ENCODE measurements at places on chromosomes 5 and 9.

DNA sequence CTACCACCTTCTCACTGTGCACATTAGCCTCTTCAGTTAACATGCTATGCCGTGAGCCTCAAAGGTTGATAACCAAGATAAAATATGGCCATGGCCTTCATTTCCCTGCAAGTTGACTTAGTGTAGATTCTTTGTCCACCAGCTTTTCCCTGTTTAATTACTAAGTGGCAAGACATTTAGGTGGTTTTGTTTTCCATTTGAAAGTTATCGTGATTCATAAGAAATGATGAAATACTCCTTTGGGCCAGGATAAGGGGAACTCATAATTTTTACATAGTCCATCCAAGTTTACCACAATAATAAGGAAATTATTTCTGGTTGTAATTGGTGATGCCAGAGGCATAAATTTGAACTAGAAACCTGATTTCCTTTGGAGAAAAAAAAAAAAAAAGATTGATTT lies 609.6 kb downstream of the TAF11L14 start:
- no peak for DNase-seq

- no peak for DNase-seq
Observed at GRCh38 chr5:157672976-157673375, 1.6 kb downstream of the C5orf52 start.

DNA sequence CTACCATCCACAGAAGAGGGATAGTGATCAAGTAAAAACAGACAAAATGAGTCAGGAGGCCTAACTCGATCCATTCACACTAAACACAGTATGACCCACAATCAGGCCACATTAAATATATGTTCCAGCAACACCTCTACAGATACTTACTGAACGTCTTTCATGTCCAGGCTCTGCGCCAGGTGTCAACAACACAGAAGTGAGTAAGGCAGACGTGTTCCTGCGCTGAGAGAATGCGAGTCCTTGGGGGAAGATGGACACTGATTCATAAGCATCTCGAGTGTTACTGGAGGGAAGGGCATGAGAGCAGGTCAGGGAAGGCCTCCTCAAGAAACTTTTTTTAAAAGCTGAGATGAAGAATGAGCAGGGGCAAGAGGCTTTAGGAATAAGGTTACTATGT lies 164.3 kb upstream of the CLINT1 start:
- DNase-seq = no peak

DNA sequence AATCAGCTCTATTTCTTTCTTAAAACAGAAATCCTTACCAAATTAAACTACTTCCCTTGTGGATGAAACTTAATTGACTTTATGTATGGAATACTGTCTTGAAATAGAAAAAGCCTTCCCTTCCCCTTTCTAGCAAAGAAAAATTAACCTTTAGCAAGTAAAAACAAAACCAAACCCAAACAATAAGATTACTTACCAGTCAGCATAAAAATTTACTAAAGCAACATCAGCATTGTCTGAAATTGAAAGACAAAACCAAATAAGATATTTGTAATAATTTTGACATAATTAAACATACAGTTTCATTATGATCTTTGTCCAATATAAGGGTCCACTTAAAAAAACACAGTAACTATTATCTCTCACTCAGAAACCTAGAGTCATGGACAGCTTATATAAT lies 41.2 kb downstream of the ERP44 start:
- no peak for DNase-seq

DNA sequence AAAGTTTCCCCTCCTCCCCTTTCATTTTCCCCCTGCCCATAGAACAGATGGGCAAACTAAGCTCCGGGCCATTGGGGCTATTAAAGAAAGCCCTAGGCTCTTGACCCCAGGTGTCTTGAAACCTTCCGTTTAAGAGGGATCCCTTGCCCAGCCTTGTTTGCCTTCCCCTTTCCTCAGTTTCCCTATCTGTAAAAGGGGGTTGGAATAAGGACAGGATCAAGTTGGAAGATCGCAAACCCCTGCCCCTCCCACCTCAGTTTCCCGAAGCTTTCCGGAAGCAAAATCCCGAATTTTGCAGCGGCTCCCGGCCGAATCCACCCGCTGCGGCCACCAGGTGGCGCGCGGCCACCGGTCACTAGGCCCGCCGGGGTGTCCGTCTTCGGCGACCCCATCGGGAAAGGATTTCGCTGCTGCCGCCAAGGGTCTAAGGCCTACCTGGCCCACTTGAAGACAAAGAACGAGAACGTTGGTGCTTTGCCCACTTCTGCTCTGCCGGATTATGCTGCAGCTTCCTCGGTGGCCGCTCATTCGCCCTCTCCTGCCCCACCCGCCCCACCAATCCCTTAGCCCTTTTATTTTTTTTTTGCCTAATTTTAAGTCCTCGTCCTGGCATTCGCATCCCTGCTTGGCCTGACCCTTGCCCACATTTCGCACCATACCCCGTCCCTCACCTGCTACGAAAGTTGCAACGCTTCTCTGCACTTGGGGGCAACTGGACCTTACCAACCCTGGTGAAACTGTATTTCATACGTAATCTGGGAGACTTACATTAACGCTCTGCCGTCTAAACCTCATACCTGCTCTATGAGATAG lies 962 bp upstream of the NR6A1 start:
- DNase-seq = no peak

- DNase-seq = no peak
Observed at GRCh38 chr9:137141050-137141810, 2.3 kb downstream of the GRIN1 start.

DNA sequence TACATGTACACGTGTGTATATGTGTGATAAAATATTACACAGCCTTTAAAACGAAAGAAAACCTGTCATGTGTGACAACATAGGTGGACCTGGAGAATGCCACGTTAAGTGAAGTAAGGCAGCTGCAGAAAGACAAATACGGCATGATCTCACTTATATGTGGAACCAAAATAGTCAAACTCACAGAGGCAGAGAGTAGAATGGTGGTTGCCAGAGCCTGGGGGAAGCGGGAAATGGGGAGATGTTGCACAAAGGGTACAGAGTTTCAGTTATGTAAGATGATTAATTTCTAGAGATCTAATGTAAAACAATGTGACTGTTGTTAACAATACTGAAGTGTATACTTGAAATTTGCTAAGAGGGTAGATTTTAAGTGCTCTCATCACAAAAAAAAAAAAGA lies 34.8 kb downstream of the ADAMTS12 start:
- no peak for DNase-seq

DNA sequence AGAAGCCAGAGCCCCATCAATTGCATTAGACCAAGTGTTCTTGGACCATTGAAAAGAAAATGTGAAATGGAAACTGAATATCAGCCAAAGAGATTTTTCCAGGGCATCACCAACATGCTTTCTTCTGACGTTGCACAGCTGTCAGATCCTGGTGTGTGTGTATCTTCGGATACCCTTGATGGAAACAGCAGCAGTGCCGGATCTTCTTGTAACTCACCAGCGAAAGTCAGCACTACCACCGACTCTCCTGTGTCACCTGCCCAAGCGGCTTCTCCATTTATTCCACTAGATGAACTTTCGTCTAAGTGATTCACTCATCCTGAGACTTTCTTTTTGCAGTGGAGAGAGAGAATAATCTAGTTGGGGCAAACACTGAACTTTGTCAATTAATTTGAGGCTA lies 75.7 kb downstream of the PIP5K1B start:
- no peak for DNase-seq

DNA sequence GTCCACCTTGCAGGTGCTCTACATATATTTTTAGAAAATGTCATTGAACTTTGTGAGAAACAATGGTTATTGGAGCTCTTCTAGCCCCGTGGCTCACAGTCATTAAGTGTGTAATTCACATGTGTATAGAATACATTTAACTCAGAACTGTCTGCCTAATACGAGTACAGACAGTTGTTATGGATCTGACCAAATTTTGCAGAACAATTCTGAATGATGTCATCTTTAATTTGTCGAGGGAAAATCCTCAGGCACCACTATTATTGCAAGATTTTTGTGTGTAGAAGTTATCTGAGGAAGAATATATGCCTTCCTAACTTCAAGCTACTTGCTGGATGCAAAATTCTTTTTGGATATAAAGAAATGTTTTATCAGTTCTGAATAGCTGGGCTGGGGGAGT lies 216.9 kb downstream of the CD180 start:
- no peak for DNase-seq

- DNase-seq = no peak
Observed at GRCh38 chr9:93071464-93071863, 13.0 kb downstream of the SUSD3 start.

GRCh38 chr5:115284021-115284420 lies 12.4 kb downstream of the CCDC112 start:
- no peak for DNase-seq

- DNase-seq = no peak
Observed at GRCh38 chr5:178818094-178818493, 41.7 kb upstream of the ZNF354B start.

DNA sequence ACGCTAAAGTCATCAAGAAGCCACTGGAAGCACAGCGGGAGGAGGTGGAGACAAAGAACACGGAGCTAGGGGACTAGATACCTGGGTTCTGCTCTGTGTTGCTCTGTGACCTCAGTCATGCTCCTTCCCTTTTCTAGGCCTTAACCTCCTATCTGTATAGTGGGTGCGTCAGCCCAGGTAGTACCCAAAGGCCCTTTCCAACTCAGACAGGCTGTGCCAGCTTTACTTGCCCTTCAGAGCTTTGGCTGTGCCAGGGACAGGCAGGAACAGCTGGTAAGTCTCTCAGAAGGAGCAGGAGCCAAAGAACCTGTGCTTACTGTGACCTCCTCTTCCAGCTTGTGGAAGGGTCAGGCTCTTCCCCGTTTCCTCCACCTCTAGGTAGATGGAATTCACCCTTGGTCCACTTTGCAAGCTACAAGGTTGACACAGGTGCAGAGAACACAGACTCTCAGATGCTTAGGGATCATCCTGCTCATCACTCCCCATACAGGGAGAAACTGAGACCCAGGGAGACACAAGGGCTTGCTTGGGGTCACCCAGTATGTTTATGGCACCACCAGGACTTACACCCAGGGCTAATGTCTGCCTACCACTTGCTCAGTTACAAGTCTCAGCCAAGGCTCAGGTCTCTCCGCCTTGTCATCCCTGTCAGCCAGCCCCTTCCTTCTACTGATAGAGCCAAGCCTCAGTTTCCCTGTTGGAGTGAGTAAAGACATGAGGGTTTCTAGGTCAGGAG lies 1.7 kb downstream of the CCDC69 start:
- DNase-seq = no peak

DNA sequence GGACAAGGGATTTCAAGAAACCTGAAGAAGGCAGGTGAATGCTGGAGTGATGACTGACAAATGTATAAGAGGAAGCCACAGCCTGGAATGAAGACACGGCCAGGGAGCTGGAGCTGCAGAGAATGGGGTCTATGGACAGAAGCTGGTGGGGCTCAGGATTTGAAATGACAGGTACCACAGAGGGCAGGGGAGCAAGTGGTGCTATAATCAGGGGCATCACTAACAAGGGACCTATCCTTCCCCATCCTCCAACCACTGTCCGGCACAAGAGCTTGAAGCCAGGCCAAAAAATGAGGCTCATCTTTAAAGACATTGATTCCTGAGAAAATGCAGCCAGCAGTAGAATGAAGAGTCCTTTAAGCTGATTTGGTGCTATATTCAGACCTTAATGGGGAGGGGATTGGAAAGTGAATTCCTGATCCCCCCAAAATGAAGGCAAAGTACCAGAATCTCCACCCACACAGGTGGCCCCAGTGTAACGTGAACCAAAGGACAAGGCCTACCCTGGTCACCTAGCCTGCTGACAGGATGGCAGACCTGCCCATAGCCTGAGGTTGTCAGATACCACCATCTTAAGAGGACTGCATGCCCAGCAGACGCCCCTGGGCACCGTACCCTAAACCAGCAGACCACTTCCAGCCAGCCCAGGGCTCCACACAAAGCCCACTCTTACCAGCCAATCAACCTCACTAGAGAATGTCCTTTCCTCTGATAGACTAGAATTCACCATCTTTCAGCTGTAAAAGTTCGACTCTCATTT lies 109.2 kb downstream of the SAXO1 start:
- no peak for DNase-seq

DNA sequence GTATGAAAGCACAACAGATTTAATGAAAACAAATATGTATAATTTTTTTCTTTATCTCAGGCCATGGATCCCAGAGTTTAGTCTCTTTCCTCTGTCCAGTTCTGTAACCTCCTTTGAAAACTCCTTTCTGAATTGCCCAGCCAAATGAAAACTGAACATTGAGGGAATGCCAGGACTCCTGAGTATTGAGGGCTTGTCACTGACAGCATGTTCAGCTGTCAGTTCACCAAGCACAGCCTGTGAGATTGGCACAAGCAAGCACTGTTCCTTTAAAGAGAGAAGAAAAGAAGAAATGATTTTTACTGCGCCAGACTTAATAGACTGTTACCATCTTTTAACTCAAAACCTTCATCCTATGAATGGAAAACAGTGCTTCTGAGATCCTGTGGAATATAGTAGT lies 27.3 kb downstream of the TTC1 start:
- DNase-seq = no peak

- DNase-seq = no peak
Observed at GRCh38 chr9:75000835-75001234, 27.3 kb downstream of the CARNMT1 start.

- DNase-seq = no peak
Observed at GRCh38 chr5:77168879-77169244, 41.6 kb upstream of the PDE8B start.

DNA sequence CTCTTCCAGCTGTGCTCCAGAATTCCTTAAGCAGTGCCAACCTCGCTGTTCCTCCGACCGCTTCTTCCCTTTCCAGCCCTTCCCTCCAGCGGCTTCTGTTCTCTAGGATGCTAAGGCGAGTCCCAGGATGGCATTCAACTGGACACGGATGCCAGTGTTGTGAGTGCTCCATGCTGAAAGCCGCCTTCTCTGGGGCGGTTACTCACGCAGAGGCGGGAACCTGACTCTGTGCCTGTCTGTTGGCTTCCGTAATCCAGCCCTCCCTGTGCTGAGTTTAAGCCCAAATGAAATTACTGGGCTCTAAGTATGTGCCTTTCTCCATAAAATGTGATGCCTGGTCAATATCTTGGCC lies 20.2 kb downstream of the COL5A1 start:
- DNase-seq = no peak

- no peak for DNase-seq
Observed at GRCh38 chr5:154285661-154286408, 95.3 kb downstream of the GALNT10 start.

DNA sequence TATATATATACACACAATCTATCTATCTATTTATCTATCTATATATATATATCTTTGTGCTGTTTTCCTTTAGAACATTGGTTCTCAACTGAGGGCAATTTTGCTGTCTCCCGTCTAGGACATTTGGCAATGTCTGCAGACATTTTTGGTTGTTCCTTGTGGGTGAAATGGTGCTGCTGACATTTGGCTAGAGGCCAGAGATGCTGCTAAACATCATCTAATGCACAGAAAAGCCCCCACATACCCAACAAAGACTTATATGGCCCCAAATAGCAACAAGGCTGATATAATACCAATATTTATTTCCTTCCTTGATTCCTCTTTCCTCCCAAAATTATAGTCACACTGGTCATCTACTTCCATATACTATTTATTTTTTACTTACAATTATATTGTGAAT lies 197.5 kb downstream of the TRPM3 start:
- DNase-seq = no peak

All from stimulated activated CD4-positive, alpha-beta T cell treated with anti-CD3 and anti-CD28 coated beads, Interleukin-1b, Interleukin-23, amount 100 ng/mL, for 1 hour (primary cell).